Hematopoietic multipotent progenitor cell treated with erythropoietin and hydrocortisone succinate and interleukin-3 and kit ligand, for 8 days (in vitro differentiated cells): ENCODE measurements at places on chromosomes 7 and 10.

- DNase-seq, result no peak
Observed at GRCh38 chr10:100045592-100045991, 35.8 kb upstream of the DNMBP start.

- DNase-seq, result no peak
Observed at GRCh38 chr7:128785738-128786137, 6.0 kb upstream of the CCDC136 start.

DNA sequence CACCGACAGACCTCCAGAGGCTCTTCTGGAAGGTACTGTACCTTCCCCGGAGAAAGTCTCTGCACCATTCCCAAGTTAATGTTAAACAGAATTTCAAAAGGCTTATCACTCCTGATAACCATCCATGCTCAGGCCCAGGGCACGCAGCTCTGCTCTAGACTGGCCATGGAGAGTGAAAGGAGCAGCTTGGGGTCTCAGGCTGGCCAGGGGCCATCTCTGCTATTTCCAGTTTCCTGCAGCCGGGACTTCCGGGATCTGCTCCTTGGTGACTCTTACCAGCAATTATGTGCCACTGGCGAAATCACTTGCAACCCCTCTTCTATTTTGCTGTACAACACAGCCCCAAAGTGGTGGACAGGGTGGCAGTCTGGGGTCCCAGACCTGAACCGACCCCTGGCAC lies 6.0 kb downstream of the CLDN15 start:
- DNase-seq, result no peak

- no peak for DNase-seq
Observed at GRCh38 chr7:16841681-16842080, 36.9 kb upstream of the AGR2 start.

DNA sequence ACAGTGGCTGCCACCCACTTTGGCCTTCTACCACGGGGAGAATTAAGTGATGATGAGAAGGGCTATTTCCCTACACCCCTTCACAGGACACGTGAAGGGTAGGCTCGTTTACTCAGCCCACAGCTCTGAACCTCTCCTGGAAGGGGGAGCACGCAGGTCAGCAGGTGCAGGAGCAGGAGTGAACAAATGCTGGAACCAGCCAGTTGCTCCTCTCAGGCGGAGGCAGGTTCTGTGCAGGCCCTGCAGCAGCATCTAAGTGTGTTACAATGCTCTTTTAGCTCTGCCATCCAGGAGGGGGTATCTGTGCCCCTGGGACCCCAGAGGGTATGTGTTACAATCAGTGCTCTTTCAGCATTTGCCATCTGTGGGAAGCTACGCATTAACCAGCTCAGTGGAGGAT lies 61.2 kb downstream of the AHR start:
- no peak for DNase-seq
